ENCODE measurements at places on chromosomes 6 and 20.

DNA sequence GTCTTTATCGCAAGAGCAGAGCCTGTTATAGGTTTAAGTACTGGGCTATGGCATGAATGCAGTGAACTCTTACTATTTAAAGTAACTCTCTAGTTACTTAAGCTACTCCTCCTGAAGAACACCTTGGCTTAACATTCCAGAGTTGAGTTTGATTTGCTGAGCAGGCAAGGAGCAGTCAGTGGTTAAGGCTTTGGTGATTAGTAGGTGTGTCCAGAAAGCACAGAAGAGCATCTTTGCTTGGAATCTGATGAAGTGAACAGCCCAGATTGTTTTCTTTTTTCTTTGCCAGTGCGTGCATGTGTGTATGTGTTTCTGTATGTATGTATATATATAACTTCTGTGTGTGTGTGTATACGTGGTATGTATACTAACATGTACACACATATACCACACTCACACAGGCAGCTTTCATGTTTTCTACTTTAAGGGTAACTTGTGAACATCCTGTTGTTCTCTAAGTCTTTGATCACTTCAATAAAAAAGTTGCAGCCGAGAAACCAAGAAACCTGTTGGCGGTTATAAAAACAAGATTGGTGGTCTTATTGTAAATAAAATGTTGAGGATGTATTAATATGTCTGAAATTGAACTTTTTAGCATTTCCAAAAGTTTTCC lies 56.2 kb upstream of the TULP4 start:
- no peak for DNase-seq

DNA sequence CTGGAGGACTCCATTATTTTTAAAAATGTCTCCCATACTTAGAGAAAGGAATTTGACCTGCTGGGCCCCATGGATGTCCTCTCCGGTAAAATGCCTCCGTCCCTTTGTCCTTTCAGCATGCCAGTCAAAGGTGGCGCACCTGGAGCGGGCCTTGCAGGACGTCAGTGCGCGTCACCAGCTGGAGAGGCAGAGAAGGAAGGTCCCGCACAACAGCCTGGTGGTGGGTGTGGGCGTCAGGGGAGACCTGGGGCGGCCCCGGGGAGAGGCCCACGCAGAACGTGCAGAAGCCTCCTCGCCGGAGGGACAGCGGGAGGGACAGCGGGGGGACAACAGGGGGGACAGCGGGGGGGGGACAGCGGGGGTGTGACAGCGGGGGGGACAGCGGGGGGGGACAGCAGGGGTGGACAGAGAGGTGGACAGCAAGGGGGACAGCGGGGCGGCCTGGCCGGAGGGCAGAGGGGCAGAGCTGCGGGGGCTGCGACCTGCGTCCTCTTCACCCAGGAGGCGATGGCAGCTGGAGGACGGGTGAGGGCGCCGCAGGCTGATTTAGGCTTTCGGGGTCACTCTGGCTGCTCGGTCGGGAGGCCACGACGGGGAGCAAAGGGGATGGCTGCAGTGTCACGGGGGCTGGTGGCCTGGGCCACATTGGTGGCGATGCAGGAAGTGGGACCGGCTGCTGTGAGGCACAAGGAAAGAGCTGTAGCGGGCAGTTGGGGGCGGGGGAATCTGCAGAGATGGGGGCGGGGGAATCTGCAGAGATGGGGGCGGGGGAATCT lies 859 bp upstream of the KIF25 start:
- no peak for DNase-seq

DNA sequence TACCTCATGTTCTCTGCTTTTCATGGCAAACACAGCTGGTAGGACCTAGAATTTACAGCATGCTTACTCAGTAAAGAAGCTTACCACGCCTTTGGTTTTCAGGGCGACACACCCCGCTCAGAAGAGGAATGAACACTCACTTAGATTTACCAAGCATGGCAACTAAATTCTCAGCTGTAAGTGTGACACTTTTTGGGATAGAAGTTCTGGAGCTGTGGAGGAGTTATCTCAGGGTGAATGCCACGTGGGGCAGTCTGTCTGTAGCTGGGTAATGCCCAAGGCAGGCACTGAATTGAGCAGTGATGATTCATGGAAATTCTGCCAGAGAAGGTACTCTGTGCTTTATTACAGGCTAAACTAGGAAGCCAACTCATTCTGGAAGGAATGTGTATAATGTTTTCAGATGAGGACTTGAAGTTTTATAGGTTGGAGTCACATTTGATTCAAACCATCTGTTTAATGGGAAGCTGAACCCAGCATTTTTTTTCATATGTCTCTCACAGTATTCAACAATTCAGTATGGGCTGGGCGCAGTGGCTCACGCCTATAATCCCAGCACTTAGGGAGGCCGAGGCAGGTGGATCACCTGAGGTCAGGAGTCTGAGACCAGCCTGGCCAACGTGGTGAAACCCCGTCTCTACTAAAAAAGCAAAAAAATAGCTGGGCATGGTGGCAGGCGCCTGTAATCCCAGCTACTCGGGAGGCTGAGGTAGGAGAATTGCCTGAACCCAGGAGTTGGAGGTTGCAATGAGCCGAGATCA lies 3.5 kb upstream of the PRIM2 start:
- DNase-seq, result peak; percentile 94

DNA sequence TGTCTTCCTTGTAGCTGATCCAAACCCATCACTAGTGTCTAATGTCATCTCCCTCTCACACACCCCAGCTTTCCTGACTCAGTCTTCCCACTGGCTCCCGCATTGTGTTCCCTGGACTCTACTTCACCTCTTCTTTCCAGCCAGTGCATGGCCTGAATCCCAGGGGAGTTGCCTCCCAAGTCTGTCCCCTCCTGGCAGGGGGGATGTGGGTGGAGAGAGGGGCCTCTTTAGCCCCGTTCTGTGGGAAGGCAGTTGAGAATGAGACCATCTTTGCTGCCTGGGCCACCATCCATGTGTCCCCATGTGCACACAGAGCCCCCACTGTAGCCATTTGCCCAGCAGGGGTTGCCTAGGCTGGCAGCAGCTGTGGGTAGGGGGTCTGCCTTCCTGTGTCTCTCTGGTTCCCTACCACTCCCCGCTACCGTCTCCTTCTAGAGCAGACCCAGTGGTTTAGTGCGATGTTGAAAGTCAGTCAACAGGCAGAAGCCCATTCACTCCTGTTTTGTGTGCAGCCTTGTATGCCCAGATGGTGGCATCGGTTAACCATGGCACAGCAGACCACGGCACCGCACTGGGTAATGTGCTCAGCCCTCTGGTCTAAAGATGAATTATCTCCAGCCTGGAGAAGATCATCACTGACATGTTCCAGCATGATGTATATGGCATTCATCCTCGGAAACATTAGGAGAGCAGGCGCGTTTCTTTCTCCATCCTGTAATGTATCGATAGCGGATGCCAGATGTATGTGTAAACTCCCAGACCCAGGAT lies 178.8 kb upstream of the SNX9 start:
- peak; percentile 5 for DNase-seq

DNA sequence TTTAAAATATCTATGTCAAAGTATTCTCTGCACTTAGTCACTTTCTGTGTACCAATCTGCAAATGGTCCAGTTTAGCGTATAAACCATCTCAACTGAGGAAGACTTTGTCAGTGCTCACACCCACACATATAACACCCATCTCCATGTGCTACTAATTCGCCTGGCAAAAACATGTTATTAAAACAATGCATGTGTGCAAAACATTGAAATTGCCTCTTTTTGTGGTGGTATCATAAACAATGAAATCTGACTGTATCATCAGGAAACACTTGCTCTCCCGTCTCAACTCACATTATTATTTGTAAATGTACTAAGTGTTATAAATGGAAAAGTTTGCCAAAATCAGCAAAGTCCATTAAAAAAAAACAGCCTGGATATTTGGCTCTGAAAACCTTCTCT lies 105.9 kb upstream of the FOXC1 start:
- no peak for DNase-seq

DNA sequence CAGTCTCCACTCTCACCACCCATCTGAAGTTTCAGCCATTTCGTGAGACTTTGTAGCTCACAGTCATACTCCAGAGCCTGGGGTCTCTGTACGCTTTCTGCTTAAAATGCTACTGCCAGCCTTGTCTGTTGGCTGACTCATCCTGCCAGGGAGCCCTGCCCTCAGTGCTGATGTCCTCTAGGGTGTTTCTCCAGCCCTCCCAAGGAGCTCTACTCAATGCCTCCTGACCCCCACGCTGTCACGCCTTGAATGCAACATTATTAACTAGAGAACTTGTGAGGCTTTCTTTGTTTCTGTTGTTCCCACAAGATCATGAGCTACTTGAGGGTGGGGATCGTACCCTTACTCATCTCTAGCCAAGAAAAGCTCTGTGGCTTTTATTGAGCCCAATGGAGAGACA lies 20.1 kb downstream of the KIF16B start:
- no peak for DNase-seq

DNA sequence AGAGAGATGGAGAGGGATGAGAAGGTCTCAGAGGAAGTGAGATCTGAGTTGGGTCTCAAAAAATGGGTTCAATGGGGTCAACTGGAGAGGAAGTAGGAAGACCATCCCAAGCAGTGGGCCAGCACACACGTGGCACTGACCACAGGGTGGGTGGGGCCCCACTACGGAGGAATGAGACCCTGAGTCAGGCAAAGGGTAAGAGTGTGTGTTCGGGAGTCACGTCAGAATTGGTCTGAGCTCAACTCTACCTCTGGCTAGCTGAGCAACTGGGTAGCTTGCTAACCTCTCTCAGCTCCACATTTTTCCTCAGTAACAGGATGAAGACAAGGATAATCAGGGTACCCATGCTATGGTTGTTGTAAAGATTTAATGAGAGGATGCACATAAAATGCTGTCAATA lies 79.0 kb downstream of the TRERF1 start:
- DNase-seq, result no peak

GRCh38 chr20:61254881-61255626 lies 3.0 kb downstream of the CDH4 start:
- peak; percentile 83 for DNase-seq
